ENCODE measurements at places on chromosomes 7 and 10. TPM values are rescaled to one million over a fixed set of nuclear protein-coding genes. Genes with fewer than 3 reads are reported as not detected.

The ZNF786 gene
- total RNA-seq: 6.0 TPM

The PRPS1L1 gene
- not detected for total RNA-seq

DNA sequence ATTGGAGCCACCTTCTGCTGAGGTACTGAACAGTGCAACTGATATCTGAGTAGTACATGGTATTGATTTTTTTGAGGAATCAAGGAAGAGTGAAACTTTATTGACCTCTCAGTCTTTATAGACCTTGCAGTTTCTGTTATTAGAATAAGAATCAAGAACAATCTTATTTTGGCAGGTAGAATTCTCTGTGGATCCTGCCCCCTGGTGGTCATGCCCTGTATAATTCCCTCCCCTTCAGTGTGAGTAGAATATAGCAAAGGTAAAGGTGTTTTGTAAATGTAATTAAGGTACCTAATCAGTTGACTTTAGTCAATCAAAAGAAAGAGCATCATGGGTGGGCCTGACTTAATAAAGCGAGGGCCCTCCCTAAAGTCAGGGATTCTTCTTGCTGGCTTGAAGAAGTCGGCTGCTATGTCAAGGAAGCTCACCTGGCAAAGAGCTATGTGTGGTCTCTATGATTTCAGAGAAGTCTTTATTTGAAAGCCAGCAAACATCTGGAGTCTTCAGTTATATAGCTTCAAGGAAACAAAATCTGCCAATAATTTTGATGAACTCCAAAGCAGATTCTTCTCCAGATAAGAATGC is 142.8 kb downstream of the LSM5 start:
- no peaks in the 10 kb centered on the region for H3K27me3 ChIP-seq
- H3K4me1 ChIP-seq: no peaks in the 10 kb centered on the region
- peak; percentile 28 for DNase-seq
- no peaks in the 10 kb centered on the region for H3K36me3 ChIP-seq

DNA sequence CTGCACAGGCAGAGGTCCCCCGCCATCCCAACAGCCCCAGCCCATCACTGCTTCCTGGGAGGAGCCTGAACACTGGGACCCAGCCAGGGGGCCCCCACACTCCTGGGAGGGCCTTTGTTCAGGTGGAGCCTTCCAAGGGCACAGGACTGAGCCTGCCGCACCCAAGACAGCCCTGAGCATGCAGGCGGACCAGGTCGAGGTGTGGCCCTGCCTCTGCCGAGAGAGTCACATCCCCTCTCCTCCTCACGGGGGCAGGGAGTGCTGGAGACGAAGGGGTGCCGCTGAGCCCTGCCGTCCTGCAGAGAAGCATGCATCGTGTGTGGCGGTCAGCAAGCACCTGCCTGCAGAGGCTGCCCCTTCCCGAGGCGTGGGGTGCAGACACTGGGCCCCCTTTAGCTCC is 7.3 kb upstream of the MAFK start:
- no peaks in the 10 kb centered on the region for H3K36me3 ChIP-seq
- no peaks in the 10 kb centered on the region for H3K4me1 ChIP-seq
- no peak overlapping the region for H3K27ac ChIP-seq
- no peak overlapping the region for H3K4me3 ChIP-seq
- H3K27me3 ChIP-seq: peaks cover 10% of the 10 kb centered on the region
- DNase-seq: no peak

DNA sequence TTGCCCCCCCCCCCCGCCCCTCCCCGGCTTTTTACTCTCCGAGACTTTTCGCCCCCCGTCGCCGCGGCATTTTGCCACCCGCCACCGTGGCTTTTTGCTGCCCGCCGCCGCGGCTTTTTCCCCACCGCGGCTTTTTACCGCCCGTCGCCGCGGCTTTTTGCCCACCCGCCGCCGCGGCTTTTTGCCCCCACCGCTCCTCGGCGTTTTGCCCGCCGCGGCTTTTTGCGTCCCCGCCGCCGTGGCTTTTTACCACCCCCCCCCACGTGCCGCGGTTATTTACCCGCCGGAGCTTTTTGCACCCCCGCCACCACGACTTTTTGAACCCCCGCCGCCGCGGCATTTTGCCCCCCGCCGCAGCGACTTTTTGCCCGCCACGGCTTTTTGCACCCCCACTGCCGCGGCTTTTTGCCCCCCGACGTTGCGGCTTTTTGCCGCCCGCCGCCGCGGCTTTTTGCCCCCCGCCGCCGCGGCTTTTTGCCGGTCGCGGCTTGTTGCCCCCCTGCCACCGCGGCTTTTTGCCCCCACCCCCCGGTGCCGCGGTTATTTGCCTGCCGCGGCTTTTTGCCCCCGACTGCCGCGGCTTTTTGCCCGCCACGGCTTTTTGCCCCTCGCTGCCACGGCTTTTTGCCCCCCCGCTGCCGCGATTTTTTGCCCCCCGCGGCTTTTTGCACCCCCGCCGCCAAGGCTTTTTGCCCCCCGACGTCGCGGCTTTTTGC is 461.1 kb downstream of the ZNF33B start:
- H3K36me3 ChIP-seq: no peaks in the 10 kb centered on the region
- DNase-seq: no peak
- H3K27me3 ChIP-seq: peaks cover 25% of the 10 kb centered on the region

DNA sequence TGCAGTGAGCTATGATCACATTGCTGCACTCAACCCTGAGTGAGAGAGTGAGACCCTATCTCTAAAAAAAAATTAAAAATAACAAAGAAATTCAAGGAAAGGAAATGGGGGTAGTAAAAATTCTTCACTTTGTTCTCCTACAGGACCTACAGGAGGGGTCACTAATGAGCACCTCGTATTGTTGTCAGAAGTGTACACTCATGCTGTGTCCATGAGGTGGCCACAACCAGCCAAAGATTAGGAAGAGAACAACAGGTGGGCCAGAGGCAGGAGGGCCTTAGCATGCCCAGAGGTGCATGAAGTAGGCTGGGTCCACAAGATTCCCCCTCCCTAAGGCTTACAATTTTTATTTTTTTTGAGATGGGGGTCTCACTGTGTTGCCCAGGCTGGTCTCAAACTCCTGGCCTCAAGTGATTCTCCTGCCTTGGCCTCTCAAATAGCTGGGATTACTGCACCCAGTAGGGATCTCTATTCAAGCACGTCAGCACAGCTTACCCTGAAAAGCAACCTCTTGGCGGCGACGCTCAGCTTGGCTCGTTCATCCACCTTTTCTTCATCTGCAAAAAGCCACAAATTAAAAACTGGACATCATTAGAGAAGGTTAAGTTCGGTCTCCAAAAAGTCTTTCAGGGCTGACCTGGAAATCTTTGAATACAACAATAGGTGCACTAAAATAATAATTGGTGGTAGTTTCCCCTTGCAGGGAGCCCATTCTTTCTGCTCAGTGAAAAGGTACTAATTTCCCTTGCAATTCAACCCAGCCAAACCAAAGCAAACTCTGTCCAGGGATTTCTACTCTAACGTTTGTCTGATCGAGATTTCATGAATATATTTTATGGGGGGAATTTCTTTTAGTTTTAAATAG is 104.4 kb downstream of the SVIL start:
- DNase-seq: no peak
- no peaks in the 10 kb centered on the region for H3K27me3 ChIP-seq
- H3K4me3 ChIP-seq: no peak overlapping the region
- H3K27ac ChIP-seq: no peak overlapping the region

- no peak overlapping the region for H3K27ac ChIP-seq
- no peaks in the 10 kb centered on the region for H3K4me1 ChIP-seq
- DNase-seq: no peak
- no peaks in the 10 kb centered on the region for H3K27me3 ChIP-seq
- no peaks in the 10 kb centered on the region for H3K36me3 ChIP-seq
Measured at GRCh38 chr10:78774999-78775711, 293.6 kb upstream of the ZMIZ1 start.

GRCh38 chr7:363626-364025 is 73.7 kb downstream of the FOXL3 start:
- H3K27me3 ChIP-seq: peaks cover 9% of the 10 kb centered on the region
- peaks cover 65% of the 10 kb centered on the region for H3K4me1 ChIP-seq
- no peak overlapping the region for H3K4me3 ChIP-seq

GRCh38 chr7:2873146-2873545 is 29.0 kb upstream of the GNA12 start:
- DNase-seq: no peak
- no peak overlapping the region for H3K4me3 ChIP-seq
- H3K36me3 ChIP-seq: no peaks in the 10 kb centered on the region
- no peak overlapping the region for H3K27ac ChIP-seq
- no peaks in the 10 kb centered on the region for H3K27me3 ChIP-seq

GRCh38 chr7:50697748-50698147 is 84.9 kb downstream of the GRB10 start:
- H3K4me1 ChIP-seq: peaks cover 14% of the 10 kb centered on the region
- peaks cover 2% of the 10 kb centered on the region for H3K27me3 ChIP-seq
- H3K4me3 ChIP-seq: no peak overlapping the region
- H3K36me3 ChIP-seq: no peaks in the 10 kb centered on the region

DNA sequence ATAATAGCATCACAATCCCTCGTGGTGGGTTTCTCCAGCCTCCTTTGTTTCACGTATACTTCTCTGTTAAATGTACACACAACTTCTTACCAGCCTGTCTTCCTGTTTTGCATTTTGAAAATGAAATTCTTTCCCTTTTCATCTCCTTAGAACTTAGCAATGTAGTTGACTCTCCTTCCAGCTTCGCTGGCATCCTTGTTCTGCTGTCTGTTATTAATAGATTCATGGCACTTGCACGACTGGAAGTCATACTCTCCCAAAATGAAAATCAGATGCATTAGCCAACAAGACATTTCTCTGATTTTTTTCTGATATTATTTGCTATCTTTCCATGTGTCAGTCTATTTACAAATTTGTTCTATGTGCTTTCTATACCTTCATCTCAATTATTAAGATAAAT is 3.0 kb upstream of the CREB3L2 start:
- peaks cover 3% of the 10 kb centered on the region for H3K27me3 ChIP-seq
- H3K4me3 ChIP-seq: no peak overlapping the region
- H3K36me3 ChIP-seq: no peaks in the 10 kb centered on the region
- H3K4me1 ChIP-seq: peaks cover 25% of the 10 kb centered on the region

DNA sequence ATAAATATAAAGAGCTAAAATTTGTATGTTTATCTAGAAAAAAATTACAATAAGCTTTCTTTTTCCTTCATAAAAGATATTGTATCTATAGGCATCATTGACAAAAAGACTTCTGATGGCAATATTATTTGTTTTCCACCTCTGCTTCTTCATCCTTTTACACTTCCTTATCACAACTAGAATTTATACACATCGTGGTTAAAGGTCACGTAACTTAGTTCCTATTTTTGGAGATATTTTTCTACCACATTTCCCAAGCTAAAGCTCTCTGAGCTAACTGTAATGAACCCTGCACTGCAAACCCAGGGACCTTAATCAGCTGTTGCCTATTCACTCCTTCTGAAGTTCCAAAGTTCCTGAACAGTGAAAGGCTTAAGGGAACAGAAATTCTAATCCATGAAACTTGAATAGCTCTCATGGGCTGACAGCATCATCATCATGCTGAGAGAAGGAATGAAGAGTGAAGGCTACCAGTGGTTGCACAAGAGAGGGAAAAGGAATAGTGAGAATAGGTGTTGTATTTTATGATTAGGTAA is 106.1 kb upstream of the SLC13A1 start:
- no peak for DNase-seq
- no peaks in the 10 kb centered on the region for H3K36me3 ChIP-seq
- no peak overlapping the region for H3K27ac ChIP-seq

DNA sequence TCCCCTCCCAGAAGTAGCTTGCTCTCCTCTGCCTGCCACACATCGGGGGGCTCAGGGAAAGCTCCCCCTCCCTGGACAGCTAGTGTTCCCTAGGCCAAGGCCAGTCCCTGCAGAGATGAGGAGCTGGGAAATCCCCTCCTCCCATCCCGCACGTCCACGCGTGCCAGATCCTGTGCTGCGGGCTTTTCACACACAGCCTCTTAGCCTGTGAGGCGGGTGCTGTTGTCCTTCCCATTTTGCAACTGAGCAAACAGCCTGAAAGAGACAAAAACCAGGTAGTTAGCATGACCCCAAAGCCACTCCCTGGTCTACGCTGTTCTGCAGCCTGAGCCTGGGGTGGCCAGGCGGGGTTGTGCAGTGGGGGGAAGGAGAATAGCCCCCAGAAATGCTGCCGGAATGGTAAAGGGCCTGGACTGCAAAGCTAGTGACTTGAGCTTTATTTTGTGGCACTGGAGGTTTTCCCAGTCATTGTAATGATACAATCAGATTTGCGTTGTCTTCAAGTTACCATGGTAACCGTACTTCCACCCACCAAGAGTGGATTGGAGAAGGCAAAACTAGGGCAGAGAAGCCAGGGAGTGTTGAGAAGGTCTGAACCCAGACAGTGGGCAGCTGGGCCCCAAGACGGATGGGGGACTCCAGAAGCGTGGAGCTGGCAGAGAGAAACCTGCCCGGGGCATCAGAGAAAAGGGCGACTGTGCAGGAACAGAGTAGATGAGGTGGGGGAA is 98.6 kb upstream of the KCTD7 start:
- no peak overlapping the region for H3K4me3 ChIP-seq
- H3K27me3 ChIP-seq: no peaks in the 10 kb centered on the region
- no peaks in the 10 kb centered on the region for H3K4me1 ChIP-seq

DNA sequence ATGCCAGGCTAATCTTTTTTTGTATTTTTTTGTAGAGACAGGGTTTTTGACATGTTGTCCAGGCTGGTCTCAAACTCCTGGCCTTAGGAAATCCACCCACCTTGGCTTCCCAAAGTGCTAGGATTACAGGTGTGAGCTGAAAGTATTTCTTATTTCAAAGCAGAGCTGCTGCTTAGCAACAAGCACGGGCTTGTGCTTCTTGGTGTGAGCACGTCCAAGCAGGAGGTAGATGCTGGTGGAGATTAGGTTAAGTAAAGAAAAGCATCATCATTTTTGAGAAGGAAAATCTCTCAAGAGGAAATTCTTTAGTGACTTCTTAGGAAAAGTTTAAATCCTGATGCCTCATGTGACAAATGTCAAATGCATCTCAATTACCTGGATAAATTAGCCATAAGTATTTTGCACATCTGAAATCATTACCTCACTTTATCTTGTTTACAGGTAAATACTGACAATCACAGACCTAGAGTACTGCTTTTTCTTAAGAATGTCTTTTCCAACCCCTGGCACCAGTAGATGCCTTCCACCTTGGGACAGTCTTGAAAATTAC is 431.8 kb upstream of the FZD8 start:
- H3K4me3 ChIP-seq: no peak overlapping the region
- H3K36me3 ChIP-seq: no peaks in the 10 kb centered on the region
- no peak overlapping the region for H3K27ac ChIP-seq
- H3K27me3 ChIP-seq: no peaks in the 10 kb centered on the region
- no peaks in the 10 kb centered on the region for H3K4me1 ChIP-seq

DNA sequence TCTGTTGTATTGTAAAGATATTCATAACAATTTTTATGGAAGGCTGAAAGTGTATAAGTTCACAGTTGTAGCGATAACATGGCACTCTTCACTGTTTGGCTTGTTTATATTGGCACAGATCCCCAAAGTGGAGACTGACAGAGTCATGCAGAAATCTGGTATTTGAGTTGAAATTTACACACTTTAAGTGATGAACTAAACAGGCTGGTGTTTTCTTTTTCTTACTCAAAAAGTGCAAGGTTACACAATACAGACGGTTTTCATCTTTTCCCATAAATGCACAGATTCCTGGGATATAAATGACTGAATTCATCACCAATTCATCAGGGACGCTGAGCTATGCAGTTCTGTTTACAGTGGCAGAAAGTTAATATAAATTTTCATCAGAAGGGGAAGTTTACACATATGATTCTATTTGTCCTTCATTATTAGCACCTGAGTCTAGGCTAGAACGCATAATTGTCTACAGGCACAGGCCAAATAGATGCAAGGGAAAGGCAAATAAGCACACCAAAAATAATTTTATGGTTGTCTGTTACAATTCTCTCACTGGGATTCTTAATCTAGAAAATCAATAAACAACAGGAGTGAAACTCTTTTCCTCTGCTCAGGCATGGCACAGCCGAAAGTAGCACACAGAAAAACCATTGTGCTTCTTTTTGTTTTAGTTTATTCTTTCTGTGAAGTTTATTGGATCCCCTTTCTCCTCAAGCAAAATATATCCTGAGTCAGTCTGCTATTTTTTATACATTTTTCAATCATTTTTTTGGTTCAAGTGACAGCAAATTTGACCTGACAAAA is 88.0 kb downstream of the FOXP2 start:
- H3K4me3 ChIP-seq: no peak overlapping the region
- no peaks in the 10 kb centered on the region for H3K36me3 ChIP-seq
- H3K4me1 ChIP-seq: no peaks in the 10 kb centered on the region

All from activated CD4-positive, alpha-beta memory T cell treated with anti-CD3 and anti-CD28 coated beads, Interleukin-2, amount 10 ng/mL, durations not matched to agents 7 days and 5 days (primary cell).